ENCODE measurements at places on chromosomes 16 and 17.

DNA sequence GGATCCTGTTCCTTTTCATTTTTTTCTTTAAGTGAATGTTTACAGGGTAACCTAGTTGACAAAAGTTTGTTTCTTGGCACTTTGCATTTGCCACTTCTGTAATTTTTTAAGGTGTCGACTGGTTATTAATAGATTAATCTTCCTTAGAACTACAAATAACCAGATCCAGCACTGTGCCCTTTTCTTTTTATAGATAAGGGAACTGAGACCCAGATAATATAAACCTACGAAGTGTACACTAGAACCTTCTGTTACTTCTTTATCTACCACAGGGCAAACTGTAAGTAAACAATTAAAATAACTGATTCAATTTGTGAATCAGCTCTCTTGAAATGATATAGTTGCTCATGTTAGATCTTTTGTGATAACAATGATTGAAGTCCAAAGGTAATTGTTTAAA lies 55.4 kb downstream of the NLK start:
- DNase-seq, result no peak

DNA sequence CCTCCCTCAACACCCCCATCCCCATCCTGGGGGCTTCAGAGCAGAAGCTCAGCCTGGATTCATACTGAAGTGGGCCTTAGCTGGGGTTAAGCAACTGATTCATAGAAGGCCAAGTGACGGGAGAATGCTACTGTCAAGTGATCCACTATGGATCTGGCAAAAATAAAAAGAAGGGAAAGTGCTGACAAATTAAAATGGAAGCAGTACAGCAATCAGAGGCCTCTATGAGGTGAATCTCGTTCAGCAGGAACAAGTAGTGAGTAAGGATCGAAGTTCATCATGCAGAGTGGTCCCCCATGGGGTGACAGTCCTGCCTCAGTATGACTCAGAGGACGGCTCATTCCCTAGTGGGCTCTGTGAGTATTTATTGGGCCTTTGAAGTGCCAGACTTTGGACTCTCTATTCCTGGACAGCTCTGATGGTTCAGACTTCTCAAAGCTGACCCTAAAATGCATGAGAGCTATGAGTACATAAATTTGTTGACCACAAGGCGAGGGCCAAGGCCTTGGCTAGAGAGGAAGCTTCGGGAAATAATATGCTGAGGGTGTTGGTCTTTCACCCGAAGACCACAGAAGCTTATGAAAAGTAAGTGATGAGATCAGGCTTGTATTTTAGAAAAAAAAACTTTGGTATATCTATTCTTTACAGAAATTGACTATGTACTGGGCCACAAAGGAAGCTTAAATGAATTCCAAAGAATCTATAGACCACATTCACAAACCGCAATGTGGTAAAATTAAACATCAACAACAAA lies 5.3 kb upstream of the NSMCE1 start:
- DNase-seq, result no peak

GRCh38 chr17:41098481-41098880 lies 539 bp upstream of the KRTAP4-8 start:
- DNase-seq, result no peak

- no peak for DNase-seq
Observed at GRCh38 chr17:31541559-31541958, 150.1 kb downstream of the RAB11FIP4 start.

- no peak for DNase-seq
Observed at GRCh38 chr16:10308305-10309193, 77.3 kb upstream of the ATF7IP2 start.

DNA sequence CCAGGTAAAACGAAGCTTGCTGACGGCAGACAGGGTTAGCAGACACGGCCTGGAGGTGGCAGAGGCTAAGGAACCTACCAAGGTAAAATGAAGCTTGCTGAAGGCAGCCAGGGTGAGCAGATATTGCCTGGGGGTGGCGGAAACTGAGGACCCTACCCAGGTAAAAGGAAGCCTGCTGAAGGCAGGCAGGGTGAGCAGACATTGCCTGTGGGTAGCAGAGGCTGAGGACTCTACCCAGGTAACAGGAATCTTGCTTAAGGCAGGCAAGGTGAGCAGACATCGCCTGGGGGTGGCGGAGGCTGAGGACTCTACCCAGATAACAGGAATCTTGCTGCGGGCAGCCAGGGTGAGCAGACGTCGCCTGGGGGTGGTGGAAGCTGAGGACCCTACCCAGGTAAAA lies 2.6 kb upstream of the GCGR start:
- no peak for DNase-seq

GRCh38 chr16:87107201-87107600 lies 210.0 kb downstream of the C16orf95 start:
- DNase-seq, result no peak

GRCh38 chr16:19344224-19344801 lies 58.8 kb downstream of the CLEC19A start:
- DNase-seq, result no peak

DNA sequence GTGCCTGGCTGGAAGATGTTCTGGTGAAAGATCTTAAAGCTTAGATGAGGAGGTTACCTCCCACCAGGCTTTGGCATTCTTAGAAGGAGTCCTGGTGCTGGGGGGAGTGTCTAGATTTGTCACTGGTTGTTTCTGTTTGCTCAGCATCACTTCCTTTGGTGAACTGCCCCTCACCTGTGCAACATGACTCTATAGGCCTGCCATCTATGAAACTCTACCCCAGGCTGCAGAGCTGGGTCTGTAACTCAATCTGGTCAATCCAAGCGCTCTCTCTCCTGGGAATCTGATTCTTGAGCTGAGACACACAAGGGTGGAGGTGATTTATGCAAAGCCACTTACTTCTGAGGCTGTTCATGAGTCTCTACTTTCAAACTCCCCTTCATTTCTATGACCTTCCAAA lies 399.4 kb downstream of the NPIPA7 start:
- DNase-seq, result no peak

DNA sequence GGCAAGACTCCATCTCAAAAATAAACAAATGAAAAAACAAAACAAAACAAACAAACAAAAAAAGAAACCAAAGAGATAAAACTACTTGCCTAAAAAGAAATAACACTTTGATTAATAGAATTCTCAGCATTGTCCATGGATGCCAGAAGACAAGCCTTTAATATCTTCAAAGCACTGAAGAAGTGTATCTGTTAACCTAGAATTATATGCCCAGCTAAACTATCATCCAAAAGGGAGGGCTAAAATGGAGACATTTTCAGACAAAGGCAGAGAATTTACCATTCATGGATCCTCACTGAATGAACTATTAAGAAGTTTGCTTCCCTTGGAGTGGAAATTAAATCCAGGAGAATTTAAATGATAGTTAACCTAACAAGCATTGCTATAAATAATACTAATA lies 130.1 kb upstream of the SEC14L1 start:
- no peak for DNase-seq

DNA sequence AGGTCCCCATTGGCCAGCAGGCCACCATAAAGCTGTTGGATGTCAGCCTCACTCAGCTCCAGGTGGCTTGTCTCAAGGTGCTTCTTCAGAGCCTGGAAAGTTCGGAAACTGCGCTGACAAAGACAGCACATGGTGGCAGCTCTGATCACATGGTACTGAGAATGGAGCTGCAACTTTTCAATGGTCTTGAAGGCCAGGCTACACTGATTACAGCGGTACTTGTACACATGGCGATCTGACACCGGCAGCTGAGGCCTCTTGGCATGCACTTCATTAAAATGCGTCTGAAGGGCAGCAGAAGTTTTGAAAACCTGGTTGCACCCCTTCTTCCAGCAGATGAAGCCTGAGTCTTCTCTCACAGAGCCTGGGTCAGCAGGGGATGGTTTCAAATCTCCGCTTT lies 249.7 kb downstream of the ZFHX3 start:
- DNase-seq, result no peak

DNA sequence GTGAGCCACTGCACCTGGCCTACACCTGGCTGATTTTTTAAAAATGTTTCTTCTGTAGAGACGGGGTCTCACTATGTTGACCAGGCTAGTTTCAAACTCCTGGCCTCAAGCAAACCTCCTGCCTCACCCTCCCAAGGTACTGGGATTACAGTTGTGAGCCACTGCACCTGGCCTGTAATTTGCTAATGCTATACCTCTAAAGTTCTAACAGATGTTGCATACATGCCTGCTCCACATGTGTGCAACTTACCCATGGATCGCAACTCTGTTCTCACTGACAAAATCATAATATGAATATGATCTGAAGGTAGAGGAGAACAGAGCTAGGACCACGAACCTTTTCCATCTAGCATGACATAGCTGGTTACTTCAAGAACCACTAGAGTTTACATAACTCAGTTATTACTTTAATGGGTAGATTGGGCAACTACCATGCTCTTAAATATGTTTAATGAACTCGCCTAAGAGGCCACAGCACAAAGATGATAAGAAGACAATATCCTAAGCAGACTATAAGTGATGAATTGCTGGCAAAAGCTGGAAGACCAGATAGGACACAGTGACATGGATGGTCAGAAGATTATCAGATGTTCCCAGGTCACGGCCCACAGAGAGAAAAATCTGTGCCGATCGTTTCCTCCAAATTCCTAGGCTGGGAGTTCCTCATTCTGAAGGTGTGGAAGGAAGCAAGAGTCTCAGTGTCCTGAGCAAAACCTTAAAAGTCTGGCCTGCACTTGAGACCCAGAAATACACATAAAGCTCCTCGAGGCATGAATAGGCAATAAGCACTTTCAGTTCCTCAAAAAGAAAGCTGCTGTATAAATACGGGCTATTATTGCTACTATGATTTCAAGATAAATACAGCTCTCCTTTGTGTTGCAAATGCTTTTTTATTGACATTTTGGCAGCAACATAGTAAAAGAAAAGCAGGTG lies 53.6 kb upstream of the ICAM2 start:
- no peak for DNase-seq

GRCh38 chr17:36827081-36827480 lies 110.2 kb upstream of the LHX1 start:
- no peak for DNase-seq

DNA sequence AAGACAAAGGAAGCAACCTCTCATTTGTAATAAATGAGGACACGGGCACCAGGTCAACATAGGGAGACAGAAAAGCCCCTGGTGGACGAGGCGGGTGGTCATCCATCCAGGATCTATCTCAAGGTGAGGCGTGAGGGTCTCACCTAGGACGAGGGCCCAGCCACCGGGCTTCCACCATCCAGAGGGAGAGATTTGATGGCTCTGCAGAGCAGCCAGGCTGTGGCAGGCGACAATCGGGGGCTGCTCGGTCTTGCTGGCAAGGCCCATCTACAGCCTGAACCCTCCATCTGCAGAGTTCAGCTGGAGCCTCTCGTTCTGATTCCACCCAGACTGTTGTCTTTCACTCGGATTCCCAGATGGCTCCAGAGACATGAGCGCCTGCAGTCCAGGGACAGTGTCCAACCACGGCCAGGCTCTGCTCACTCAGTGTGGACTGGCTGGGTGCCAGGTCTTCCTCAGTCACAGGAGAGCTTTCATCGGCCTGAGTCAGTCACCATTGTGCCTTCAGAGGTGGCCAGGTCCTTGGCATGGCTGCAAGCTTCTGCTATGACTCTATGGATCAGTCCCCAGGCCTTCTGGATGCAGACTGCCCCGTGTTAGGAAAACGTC lies 5.9 kb downstream of the LITAFD start:
- peak; percentile 11 for DNase-seq

DNA sequence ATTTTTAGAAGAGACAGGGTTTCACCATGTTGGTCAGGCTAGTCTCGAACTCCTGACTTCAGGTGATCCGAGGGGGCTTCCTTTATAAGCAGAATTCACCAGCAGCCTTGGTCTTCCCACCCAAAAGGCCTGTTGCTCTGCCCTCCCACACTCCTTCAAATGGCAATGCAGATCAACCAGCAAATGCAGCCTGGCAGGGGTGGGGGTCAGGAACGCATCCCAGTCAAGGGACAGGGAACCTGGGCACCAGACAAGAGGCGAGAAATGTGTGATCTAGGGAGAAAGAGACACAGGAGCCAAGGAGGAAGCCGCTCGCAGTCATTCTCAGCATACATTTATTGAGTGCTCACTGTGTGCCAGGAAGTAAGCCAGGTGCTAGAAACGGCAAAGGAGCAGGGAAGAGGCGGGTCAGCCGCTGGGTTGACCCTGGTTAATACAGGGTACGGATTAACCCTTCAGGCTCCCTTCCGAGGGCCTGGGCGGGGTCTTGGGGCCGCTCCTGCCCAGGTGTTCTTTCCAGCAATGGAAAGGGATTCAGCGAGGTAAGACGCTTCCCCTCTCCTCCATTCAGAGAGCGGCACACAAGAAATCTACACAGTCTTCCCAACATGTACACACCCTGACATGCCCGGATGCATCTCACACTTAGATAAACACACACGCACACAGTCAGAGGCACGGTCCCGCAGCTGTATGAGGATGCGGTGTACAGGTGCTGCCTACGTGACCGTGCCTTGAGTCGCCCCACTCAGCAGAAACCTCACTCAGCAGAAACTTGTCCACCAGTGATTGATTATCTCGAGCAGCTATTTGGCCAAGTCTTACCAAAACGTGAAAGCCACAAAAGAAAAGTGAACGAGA lies 6.6 kb upstream of the PITPNA start:
- DNase-seq, result no peak

- DNase-seq, result no peak
Observed at GRCh38 chr17:64328036-64328858, 62.4 kb downstream of the PECAM1 start.

GRCh38 chr17:47057830-47058229 lies 78.8 kb upstream of the RPRML start:
- no peak for DNase-seq

GRCh38 chr17:68391561-68392268 lies 65.6 kb downstream of the WIPI1 start:
- no peak for DNase-seq

DNA sequence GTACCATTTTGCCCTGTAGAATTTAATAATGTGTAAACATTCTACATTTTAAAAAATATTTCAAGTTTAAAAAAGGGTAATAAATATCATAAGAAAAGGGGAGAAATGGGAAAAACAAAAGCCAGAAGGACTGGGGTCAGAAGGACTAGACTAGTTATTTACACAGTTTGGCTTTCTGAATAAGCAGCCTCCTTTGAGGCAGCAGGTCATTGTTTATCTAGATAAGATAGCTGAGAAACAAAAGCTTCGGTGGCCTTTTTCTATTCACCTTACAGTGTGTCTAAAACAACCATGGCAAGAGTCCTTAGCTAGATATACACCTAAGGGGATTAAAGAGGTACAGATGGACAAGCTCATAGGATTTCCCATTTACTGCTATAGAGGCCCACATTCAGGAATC lies 396.5 kb upstream of the PMFBP1 start:
- no peak for DNase-seq

DNA sequence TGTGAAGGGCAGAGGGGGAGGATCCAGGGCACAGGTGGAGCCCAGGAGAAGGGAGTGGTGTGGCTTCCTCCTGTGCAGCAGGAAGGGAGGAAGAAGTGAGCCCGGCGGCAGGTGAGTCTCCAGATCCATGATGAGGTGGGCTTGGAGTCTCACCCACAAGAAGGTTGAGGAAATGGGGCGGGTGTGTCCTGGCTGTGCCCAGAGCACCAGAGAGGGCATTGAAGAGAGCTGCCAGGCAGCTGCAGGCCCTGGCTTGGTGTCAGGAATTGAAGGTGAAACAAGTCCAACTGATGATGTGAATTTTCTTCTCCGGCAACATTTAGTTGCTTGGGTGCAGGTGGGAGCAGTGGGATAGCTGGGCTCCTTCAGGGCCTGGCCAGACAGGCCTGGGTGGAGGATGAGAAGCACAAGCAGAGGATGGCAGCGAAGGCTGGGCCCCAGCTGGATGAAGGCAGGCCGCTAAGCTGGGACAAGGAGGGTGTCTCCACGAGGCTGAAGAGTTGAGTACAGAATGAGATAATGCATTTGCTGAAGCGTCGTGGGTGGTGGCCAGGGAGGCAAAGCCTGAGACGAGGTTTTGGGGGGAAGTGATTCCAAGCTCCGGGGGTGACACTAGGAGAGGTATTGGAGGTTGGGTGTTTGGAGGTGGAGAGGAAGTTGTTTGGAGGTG lies 18.3 kb downstream of the NT5M start:
- no peak for DNase-seq

GRCh38 chr16:353404-354290 lies 1.1 kb upstream of the AXIN1 start:
- no peak for DNase-seq

Measured in nucleus accumbens (tissue), 56 donors.